Mucosa of descending colon (tissue), 3 donors: ENCODE measurements at places on chromosomes 3 and 15.

DNA sequence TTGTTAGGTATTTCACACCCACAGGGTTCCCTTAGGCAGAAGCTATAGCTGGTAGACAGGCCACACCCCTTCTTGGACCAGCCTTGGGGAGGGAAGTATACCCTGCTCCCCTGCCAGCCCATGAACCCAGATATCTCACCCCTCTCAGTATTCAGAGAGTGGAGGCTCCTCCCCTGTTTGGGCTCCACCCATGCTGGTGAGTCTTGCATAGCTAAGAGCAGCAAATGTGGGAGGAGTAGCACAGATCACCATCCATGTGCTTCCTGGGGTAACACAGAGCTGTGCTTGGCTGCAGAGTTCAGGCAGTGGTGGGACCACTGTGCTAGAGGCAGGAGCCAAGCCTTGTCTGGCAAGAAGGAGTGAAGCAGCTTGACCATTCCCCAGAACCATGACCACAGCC lies 427.2 kb downstream of the ZIC1 start:
- no peak for DNase-seq

DNA sequence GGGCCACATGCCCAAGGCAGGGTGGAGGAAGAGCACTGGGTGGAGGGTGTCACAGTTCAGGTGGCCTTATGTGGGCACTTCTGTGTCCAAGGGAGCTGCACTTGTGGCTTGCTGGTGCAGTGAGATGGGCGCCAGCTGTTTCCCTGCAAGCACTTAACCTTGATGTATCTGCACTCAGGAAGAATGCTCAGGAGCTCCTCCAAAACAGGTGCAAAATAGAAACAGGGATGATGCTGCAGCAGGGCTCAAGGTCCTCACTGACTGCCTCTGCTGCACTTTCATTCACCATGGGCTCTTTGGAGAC lies 151.3 kb downstream of the CADPS start:
- DNase-seq = no peak

DNA sequence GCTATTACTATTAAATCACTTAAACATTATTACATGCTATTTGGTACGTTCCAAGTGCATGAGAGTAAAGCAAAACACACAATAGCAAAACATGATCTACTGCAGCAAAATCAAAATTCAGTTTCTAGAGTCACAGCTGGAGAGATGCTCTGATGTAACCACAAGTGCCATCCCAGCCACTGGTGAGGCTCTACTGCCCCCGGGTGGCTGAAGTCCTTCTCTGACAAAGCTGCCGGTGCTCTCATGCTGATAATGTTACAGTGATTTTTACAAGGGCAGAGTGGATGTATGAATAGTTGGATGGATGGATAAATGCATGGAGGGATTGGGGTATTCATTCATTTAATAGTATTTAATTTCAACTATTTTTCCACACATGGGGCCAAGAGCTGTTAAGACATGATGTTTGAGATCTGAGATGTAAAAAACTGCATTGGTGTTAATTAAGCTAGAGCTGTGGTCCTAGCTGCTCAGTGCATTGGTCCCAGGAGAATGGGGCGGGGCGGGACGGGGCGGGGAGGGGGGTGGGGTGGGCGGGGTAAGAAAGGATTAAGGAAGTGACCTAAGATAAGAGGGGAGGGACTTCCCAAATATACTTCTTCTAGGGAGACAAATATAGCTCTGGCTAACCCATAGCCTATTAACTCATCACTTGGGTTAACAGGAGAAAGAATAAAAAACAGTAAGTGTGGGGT lies 5.3 kb upstream of the SPESP1 start:
- DNase-seq = peak; percentile 43

DNA sequence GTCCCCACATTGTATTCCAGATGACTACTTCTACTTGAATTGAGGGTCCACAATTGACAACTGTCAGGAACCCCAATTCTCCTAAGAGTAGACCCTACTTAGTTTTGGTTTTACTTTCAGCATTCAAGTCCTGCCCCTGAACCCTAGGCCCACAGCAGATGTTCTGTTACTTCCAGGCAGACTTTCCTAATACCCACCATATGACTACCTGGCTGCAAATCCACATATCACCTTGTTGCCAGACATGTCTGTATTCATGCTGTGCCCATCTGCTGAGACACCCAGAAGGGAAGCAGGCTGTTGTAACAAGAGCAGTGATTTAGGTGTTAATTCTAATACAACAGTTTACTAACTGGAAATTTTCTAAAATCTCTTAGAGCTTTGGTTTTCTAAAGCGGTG lies 235.1 kb upstream of the CCDC54 start:
- DNase-seq = no peak

- peak; percentile 96 for DNase-seq
These were observed at the start of gene HDDC3 for GRCh38 chr15:90931828-90932659. TSS of gene HDDC3 (minus strand) at chr15:90932549. CDS start at chr15:90932540, 9 bp downstream.

- no peak for DNase-seq
These were observed 2.9 kb upstream of the FYTTD1 start for GRCh38 chr3:197746801-197747237.

DNA sequence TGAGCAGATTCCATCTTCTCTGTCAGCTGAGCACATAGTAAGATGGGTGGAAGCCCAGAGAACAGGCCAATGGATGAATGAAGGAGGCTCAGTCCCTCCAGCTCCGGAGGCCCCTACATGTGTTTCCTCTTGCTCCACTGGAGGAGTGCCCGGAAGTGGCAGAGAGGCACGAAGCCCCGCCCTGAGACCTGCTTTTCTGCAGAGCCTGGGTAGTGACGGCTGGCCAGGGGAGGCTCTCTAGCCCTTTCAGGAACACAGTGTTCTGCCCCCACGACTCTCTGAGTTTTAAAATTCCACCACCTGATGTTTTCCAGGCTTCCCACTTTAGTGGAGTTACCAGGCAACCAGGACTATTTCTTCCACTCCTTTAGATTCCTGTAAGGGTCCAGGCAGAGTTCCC lies 149.4 kb upstream of the SLC6A11 start:
- DNase-seq = no peak

DNA sequence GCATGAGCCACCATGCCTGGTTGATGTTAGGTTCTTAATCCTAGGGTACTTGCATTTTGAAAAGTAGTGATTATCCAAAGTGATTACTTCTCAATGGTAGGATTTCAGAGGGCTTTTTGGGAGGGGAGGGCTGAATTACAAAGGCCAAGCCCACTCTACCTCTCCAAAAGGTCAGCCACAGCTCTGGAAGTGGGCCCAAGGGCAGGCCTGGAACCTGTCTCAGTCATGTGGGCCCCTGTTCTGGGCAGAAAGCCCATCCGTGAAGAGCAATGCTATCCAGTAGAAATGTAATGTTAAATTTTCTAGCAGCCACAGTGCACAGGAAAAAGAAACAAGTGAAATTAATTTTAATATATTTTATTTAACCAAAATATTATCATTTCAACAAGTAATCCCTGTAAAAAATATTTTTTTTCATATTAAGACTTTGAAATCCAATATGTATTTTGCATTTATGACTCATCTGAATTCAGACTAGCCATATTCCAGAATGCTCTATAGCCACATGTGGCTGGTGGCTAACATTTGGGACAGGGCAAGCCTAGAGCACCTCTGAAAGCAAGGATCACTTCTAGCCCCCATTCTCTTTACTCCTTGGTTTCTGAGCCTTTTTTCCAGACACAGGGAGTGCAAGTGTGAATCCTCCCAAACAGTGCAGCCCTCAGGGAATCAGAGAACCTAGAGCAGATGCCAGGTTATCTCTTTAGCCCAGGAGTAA lies 16.8 kb downstream of the RFT1 start:
- no peak for DNase-seq

GRCh38 chr3:175093748-175094147 lies 234.6 kb downstream of the NAALADL2 start:
- no peak for DNase-seq

GRCh38 chr3:114739627-114740026 lies 407.5 kb downstream of the ZBTB20 start:
- DNase-seq = no peak

GRCh38 chr3:52190294-52191074 lies 7.5 kb upstream of the ALAS1 start:
- no peak for DNase-seq
